ENCODE measurements at places on chromosomes 7 and 10.
A peak's percentile ranks its signal among the peaks of the same experiment; 100 is the strongest.

DNA sequence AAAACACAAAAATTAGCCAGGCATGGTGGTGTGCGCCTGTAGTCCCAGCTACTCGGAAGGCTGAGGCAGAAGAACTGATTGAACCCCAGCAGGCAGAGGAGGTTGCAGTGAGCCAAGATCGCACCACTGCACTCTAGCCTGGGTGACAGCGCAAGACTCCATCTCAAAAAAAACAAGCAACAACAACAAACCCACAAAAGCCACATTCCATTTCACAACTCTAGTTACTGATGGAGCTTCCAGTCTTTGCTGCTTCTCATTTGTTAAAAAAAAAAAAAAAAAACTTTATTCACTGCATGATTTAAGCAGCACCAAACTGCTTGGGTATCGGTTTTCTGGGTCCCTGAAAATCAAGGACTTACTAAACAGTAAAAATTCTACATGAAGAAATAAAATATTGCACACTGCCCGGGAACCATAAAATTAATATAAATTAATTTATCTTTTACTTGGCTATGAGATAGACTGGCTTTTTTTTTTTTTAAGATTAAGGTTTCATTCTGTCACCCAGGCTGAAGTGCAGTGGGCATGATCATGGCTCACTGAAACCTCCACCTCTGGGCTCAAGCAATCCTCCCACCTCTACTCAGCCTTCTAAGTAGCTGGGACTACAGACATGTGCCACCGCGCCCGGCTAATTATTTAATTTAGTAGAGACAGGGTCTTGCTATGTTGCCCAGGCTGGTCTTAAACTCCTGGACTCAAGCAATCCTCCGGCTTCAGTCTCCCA lies 42.0 kb downstream of the SRPK2 start:
- DNase-seq = no peak

DNA sequence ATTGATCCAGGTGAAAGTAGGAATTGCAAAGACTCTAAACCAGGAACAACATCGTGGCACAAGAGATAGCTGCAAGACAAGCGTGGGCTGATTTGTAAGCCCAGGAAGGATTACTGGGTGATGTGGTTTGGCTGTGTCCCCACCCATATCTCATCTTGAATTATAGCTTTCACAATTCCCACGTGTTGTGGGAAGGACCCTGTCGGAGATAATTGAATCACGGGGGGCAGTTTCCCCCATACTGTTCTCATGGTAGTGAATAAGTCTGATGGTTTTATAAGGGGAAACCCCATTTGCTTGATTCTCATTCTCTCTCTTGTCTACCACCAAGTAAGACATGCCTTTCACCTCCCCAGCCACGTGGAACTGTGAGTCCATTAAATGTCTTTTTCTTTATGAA lies 59.5 kb downstream of the ST8SIA6 start:
- no peak for DNase-seq

DNA sequence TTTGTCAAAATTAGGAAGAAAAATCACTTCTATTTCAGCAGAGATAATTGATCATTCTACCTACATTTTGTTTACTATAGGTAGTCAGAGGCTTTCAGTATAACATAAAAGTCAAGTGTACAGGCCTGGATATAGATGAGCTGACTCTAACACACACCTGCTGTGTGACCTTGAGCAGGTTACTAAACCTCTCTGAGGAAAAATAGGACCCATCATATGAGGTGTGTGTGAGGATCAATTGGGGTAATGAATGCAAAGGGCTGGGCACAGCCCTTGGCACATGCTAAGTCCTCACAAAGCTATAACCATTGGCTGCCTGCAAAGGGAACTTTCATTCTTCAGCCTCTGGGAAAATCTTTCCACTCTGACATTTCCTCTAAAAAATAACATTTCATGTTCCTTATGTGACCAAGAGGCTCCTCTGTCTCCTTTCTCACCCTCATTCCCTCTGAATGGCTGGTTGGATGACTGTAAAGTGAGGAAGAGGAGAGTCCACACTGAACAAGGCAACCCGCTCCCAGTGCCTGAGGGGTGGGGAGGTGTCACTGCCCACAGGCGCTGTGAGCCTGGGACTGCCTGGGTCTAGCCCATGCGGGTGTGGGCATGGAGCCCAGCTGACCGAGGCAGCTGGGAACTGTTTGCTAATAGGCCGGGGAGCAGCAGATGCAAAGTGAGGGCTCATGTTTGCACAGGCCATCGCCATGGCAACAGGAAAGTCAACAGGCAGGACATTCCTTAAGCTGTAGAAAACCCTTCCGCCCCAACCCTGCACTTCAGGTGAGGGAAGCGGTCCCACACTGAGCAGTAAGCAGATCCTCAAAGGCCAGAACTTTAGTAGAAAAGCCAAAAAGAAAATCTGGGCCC lies 36.8 kb downstream of the MYOF start:
- peak; percentile 94 for DNase-seq

GRCh38 chr10:128854963-128855362 lies 612.1 kb upstream of the MGMT start:
- no peak for DNase-seq

DNA sequence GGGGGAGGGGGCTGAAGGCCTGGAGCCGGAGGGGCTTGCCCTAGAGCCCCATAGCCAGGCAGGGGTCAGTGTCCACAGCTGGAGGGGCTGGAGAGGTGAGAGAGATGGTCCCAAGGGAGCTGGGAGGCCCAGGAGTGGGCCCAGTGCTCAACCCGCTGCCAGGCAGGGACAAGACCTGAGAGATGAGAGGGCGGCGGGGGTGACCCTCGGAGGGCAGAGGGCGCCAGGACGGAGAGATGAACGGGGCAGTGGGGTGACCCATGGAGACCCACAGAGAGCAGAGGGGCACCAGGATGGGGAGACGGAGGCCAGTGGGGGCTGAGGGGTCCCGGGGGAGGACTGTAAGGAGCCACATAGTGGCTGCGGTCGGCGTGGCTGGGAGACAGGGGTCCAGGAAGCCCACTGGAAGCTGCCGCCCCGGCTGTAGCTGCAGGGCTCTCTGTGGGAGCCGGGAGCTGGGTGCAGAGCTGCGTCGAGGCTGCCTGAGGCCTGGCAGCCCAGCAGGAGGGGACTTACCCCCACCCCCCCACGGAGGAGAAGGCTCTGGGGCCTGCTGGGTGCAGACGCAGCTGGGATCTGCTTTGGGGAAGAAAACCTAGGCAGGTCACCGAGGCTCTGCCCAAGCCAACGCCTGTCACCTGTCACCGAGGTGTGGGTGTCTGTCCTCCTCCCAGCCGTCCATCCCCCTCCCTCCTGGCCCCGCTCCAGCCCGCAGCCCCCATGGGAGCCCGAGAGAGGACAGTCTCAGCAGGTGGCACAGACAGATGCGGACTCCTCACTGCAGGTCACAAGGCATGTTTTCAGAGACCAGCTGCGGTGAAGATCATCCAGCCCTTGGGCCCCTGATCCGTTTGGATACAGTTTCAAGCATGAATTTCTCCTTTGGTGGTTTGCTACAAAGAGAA lies 25.1 kb downstream of the PWWP2B start:
- DNase-seq = no peak

- no peak for DNase-seq
These were observed 204.7 kb downstream of the SEMA3D start for GRCh38 chr7:84982199-84982598.

DNA sequence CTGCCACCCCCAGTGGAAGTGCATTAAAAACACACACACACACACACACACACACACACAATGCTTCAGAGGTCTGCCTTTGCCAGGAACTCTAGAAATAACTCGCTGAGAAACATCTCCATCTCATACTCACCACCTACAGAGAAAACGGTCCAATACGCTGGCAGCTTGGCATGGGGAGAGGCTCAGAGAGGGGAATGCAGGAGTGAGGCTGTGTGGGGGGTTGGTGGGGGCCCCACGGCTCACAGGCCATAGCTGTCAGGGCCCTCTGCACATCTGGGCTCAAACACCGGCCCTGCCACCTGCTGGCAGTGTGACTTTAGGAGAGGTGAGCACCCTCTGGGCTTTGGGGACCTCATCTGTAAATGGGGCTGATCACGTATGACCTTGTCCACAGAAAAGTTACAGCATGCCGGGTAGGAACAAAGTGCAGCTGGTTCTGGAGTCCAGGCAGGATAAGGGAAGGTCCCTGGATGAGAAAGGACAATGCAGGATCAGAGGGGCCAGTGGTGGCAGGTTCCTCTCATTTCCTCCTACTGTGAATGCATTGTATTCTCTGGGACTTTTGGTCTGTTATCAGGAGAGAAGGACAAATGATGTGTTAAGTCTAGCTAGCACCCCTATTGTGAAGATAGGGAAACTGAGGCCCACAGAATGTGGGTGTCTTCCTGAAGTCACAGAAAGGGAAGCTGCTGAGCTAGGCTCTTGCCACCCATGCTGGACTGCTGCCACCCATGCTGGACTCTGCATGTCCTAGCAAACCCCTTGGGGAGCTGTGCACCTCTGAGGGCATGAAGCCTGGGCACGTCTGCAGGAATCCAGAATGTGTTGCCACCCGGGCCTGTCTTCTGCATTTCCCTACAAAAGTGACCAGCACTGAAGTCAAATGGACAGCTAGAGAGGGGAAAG lies 404.6 kb downstream of the RPS24 start:
- no peak for DNase-seq

DNA sequence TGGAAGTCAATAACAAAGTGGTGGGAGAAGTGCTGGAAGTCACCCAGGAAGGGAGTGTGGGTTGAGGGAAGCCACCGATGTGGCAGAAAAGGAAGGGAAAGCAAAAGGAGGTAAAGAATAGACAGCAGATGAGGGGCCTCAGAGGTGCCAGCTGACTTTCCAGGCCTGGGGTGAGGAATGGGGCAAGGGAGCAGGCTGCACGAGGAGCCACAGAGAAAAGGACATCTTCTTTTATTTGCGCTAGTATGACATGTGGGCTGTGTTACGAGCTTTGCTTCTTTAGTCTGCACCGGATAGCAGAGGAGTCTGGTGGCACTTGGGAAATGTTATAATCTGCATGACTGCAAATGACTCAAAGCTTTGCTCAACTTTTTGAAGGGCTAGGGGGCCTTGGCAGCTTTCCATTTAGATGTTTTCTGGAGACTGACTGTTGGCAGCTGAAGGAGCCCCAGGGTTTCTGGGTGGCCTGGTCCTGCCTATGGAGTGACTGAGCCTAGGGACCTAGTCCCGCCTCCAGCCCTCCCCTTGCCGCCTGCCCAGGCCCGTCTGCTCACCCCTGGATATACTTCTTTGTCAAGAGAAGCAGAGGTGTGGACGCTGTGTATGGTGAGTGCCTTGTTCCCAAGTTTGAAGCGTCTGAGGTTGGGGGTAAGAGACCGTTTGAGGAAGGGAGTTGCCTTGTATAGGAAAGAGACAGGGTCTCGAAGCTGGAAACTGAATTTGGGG lies 5.1 kb downstream of the PRXL2A start:
- DNase-seq = no peak

- peak; percentile 69 for DNase-seq
These were observed 40.9 kb downstream of the NUDCD3 start for GRCh38 chr7:44449584-44449928.

DNA sequence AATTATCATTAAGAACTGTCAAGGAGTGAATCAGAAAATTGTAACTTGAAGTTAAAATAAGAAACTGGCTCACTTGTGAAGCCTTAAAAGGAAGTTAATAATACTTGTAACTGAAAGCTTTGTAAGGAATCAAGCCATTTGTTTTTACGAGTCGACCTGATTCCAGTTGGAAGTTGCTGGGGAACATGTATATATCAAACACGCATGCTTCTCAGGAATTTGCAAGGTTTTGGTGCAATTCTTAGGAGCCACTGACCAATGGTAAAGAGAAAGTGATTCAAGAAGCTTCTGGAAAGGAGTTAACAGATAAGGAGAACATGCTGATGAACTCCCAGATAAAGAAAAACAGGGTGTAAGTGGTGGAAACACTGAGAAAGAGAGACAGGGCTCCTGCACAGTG lies 56.4 kb downstream of the ETV1 start:
- DNase-seq = peak; percentile 62

DNA sequence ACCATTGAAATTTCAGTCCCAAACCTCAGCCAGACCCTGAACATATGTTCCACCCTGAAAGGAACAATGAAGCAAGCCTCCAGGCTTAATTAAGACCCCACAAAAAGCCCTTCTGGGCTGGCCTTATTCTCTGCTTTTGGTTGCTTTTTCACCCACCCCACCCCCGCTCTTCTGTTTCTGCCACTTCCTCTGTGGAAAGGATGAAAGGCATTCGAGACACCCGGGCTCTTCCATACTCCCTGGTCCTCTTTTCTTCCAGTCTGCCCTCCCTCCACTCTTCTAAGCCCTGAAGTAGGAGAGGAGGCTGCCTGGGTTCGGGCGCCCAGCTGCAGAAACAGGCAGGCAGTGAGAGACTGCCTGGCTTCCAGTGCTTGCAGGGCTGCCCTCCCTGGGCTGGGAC lies 9.4 kb upstream of the FAM241B start:
- DNase-seq = no peak

DNA sequence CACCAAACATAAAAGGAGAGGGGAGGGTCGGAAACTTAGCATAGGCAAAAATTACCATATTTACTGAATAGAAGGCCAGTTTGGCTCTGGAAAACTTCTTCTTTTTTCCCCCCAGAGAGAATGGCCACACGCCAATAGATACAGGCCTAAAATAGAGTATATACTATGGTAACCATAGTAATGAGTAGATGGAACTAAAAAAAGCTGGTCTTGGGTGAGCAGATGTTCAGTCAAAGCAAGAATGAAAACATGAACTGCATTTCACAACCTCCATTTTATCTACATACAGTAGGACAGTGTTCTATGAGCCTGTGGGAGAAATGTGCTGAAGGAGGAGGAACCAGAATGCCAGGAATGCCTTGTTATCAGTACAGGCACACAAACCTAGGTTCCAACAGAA lies 141.7 kb upstream of the SEMA3A start:
- DNase-seq = peak; percentile 87

GRCh38 chr7:106047184-106047583 lies 64.9 kb downstream of the SYPL1 start:
- DNase-seq = no peak

DNA sequence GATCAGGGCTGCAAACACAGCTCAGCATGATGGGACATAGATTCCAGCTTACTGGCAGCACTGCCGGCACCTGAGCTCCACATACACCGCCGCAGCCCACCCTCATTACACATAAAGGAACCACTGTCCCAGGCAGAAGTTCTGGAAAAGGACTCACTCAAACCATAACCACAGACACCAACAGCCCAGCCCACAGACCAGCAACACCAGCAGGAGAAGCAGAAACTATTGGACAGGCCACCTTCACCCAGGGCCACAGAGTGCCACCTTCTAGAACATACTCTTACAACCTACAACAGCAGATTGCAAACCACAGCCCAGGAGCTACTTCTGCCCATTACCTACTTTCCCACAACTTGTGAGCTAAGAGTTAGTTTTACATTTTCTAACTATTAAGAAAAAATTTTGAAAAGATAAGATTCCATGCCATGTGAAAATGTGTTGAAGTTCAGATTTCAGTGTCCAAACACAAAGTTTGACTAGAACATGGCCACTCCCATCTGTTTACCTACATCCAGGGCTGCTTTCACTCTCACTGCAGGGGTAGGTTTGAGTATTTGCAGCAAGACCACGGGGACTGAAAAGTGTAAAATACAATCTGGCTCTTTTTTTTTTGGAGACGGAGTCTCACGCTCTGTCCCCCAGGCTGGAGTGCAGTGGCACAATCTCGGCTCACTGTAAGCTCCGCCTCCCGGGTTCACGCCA lies 153.0 kb downstream of the TNS3 start:
- DNase-seq = no peak

Measured in fibroblast of the aortic adventitia (primary cell).